Pulmonary artery endothelial cell (primary cell): ENCODE measurements at places on chromosomes 11 and 22. TPM values are rescaled to one million over a fixed set of nuclear protein-coding genes. Genes with fewer than 3 reads are reported as not detected.

DNA sequence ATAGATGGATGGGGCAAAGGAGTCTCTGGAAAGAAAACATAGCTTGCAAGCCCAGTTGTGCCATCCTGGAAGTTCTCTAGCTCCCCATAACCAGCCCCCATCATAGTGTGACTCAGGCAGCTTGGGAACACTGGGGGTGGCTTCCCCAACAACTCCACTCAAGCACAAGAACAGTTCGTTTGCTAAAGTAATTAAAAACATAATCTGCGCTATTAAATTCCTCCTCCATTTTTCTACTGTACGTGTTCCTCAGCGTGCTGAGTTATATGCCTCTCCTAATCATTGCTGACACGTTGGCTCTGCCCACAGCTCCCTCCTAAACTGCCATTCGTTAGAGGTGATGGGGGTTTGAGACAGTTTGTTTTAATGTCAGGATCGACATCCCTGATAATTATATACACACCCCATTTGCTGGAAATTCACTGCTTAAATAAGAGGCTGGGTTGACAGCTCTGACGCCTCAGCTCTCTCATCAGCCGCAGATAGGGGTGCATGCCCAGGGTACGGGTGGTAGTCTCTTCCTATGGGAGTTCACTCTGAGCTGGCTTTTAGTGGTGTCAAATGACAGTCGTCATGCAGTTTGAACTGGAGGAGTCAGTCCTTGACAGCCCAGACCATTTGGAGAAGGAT, 59.5 kb upstream of the SEZ6L start:
- DNase-seq = no peak

DNA sequence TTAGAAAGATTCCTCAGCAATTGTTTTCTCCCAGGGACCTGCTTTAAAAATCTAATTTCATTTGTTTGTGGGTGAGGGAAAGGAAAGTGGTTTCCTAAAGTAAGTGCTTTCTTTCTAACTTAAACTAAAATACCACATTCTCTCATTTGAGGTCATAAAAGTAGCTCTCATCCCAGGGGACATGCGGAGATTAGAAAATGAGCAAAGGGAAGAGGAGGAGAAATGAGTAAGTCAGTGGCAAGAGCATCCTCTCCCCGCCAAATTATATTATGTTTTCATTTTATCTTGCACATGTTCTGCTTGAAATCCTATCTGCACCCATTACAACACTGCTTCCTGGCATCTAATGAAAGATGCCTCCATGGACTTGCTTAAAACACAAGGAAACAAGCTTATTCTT, 191.4 kb downstream of the ARHGAP42 start:
- no peak for DNase-seq

The CST6 gene
- total RNA-seq = 0.26 and 0.49 TPM in 2 replicates

- no peak for DNase-seq
Measured at GRCh38 chr11:23919455-23919854, 577.4 kb upstream of the LUZP2 start.

DNA sequence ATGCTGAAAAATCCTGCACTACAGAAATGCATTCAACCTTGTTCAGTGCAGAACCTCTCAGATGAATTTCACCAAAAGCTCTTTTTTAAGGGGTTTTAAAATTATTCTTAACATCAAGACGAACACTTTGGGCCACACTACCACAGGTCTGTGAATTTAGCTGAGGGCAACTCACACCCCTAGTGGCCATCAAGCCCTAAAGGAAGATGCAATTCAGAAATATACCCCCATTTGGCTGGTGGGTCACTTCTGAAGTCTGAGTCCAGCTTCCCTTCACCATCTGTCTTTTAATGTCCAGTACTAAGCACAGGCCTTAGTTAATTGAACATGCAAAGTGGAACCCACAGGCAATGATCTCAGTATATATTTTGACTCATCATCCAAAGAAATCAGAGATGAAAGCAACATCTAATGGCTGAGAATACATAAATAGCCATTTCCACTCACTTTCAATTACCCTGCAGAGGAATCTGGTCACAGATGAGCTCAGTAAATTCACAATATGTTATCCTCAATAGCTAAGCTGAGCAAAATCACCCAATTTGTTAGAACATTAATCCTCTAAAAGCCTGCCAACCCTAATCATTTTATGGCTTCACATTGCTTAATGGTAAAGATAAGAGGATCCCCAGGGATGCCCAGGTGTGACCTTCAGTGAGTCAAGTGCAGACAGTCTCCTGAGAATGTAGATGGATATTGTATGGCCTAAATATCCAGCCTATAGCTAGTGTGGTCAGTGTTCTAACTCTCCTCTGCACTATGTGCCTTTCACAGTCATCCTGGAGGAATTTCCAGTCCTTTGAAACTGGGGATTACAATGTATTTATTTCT, 50.3 kb downstream of the FAM76B start:
- DNase-seq = no peak
